Left renal pelvis (tissue), 4 donors: ENCODE measurements at places on chromosomes 6 and 20. TPM values are rescaled to one million over a fixed set of nuclear protein-coding genes. Genes with fewer than 3 reads are reported as not detected.

C6orf132 gene
- polyA plus RNA-seq = 7.0 TPM

DNA sequence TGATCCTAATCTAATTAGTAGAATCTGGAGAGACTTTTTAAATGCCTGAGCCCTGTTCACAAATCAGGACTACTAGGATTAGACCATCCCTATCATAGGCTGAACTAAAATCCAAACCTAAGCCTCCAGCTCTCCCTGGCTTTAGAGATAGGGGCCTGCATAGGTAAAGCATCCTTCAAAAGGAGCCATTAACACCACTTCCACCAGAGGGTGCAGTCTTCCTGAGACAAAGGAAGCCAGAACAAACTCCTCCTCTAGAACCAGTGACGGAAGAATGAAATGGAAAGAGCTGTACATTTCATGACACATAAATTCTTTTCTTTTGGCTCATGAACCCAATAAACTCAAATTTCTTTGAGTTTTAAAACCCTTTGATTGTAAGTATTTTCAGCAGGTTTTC lies 291.2 kb upstream of the ADGRB3 start:
- DNase-seq = no peak

GRCh38 chr20:34043025-34043424 lies 49.3 kb downstream of the RALY start:
- DNase-seq = no peak

PSORS1C2 gene
- not detected for polyA plus RNA-seq

DPM1 gene
- 65.4 TPM for polyA plus RNA-seq

RIPOR2 gene
- 16.8 TPM for polyA plus RNA-seq

DDAH2 gene
- polyA plus RNA-seq = 197 TPM

ZNF165 gene
- polyA plus RNA-seq = 4.4 TPM
